ENCODE measurements at places on chromosomes 13 and 19.

- no peak for DNase-seq
These were observed 951.3 kb upstream of the PRR20A start for GRCh38 chr13:56189439-56189838.

GRCh38 chr13:52003541-52003940 is 7.7 kb downstream of the ATP7B start:
- no peak for DNase-seq

GRCh38 chr13:47178090-47178950 is 281.5 kb upstream of the HTR2A start:
- no peak for DNase-seq

- peak; percentile 1 for DNase-seq
These were observed 176.9 kb downstream of the KDM4B start for GRCh38 chr19:5145521-5146511.

GRCh38 chr19:45254044-45254531 is 3.0 kb downstream of the MARK4 start:
- no peak for DNase-seq

DNA sequence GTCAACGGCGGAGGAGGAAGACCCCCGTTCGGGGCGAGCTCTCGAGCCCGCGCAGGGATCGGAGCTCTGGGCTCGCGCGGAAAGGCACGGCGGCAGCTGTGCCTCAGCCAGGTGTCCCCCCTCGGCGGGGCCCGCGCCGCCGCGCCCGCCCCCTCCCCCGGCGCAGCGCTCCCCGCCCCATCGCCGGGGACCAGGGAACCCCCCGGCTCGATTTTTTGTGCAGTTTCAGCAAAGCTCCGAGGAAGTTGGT is 110.0 kb downstream of the KCNRG start:
- no peak for DNase-seq

GRCh38 chr13:31045286-31046081 is 113.0 kb downstream of the TEX26 start:
- peak; percentile 61 for DNase-seq

GRCh38 chr13:30675717-30676116 is 58.0 kb downstream of the USPL1 start:
- DNase-seq: no peak

- no peak for DNase-seq
These were observed 1651.9 kb upstream of the MIR17HG start for GRCh38 chr13:89695343-89696257.

DNA sequence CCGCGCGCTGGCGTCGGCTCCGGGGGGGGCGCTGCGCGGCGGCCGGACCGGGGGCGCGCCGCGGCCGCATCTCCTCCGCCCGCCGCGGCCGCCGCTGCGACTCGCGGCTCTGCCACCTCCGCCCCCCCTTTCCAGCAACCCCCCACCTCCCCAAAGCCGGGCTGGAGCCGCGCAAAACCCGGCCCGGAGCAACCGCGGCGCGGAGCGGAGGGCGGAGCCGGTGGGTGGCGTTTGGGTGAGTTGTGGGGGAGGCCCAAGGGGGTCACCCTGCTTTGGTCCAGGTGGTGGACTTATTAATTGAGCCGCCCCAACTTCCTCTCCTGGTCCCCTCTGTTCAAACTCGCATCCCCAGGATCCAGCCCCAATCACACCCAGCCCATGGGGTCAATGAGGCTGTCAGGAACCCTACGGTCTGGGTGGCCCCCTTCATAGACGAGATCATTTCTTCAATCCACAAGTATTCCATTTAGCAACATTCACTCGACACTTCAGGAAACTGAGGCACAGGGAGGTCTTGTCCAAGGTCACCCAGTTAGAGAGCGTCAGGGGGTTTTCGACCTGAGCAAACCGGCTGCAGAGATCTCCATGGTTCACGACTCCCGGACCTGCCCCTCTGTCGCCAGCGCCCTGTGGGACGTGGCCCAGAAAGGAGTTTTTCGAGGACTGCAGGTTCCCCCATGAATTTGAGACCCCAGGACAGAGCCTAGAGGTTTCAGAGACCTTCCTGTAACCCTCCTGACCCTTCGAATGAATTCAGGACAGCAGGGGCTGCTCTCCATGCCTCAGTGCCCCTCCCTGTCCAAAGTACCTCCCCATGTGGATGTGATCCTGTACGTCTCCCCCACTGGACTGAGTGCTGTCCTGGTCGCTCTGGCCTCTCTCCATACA is 22.4 kb upstream of the SEMA6B start:
- DNase-seq: no peak

GRCh38 chr13:25923217-25924085 is 128.4 kb downstream of the SHISA2 start:
- no peak for DNase-seq

DNA sequence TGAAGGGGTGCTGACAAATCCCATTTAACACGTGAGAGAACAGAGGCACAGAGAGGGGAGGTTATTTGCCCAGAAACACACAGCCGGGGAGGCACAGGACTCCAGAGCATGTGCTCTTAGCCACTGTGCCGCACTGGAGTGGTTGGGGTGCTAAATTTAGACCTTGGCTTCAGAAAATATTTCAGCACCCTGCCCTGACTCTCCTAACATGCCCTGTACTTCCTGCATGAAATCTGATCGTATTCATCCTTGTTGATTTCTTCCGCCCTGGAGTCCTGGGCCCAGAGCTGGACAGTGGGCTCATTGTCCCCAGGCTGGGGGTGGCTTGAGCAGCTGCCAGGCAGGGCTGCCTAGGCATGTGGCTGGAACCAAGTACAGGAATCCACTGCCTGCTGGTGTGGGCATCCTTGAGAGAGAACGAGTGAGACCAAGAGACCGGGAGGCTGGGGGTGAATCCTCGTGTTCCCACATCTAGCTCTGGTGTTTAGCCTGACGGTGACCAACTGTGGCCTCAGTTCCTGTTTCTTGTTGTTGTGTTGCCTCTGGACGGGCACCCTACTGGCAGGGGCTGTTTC is 5.3 kb downstream of the SLC27A1 start:
- no peak for DNase-seq

GRCh38 chr13:32720026-32720425 is 133.8 kb downstream of the PDS5B start:
- DNase-seq: no peak

- DNase-seq: peak; percentile 84
These were observed 16.6 kb downstream of the SIGLEC8 start for GRCh38 chr19:51441410-51442390.

GRCh38 chr19:49881672-49882394 is 4.3 kb downstream of the TBC1D17 start:
- no peak for DNase-seq

DNA sequence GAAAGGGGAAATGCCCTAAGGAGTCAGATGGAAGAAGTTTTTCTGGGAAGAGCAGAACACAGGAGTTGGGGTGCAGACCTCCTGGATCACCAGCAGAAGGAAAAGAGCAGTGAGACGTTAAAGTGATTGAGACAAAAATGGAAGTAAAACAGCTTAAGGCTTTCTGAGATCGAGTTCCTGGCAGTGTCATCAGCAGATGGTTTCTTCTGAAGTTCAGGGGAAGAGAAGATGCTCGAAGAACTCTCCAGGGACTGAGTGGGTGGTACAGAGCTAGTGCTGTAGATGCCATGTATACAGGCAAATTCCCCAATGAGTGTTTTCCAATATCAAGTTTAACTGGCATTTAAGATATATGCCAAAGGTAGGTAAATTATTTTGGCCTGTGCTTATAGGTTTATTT is 272.2 kb upstream of the KLF12 start:
- DNase-seq: no peak

DNA sequence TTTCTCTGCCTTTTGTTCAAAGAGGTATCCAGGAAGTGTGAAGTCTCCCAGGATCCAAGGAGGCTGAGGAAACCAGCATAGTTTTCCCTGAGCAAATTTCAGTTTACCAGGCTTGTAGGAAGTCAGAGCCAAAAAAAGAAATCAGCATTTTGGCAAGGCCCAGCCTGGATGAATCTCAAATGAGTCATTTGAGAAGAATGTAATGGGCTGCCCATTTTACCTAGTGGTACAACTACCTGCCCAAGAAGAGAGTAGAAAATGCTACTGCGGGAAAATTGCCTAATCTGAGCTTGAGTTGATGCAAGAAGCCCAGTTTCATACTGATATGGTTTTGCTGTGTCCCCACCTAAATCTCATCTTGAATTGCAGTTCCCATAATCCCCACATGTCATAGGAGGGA is 284.1 kb upstream of the ZNF507 start:
- DNase-seq: no peak
